Renal pelvis (tissue), 12 donors: ENCODE measurements at places on chromosomes 7 and 10.

GRCh38 chr10:20100171-20100570 is 283.9 kb downstream of the PLXDC2 start:
- DNase-seq = no peak

- no peak for DNase-seq
Measured at GRCh38 chr10:98608411-98608810, 161.7 kb upstream of the HPS1 start.

DNA sequence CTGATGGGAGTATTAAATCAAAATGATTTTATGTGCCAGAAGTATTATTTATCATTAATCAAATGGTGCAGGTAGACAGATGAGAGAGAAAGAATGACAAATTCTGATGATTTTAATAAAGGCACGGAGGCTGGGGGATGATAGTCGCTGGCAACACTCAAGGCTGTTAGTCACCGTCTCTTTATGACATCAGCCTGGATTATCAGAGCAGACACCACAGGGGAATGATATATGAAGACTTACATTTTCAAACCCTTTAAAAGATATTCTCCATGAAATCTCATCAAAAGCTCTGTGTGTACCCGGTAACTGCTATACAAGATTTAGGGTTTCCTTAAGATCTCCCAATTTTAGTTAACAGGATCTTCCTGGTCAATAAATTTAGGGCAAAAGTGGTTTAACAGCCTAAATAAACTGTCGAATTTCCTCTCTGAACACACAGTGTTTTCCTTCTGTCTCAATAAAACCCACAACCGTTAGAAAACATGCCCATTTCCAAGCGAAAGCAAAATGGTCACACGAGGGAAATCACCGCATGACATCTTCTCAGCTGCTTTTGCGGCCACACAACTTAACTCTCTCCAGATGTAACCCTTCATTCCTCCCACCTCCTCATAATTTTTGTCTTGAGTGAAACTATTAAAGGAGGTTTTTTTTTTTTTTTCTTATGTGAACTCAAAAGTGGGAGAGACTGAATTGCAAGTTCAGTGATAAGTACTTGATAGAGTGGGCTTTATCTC is 133.2 kb upstream of the FAM171A1 start:
- DNase-seq = peak; percentile 69

DNA sequence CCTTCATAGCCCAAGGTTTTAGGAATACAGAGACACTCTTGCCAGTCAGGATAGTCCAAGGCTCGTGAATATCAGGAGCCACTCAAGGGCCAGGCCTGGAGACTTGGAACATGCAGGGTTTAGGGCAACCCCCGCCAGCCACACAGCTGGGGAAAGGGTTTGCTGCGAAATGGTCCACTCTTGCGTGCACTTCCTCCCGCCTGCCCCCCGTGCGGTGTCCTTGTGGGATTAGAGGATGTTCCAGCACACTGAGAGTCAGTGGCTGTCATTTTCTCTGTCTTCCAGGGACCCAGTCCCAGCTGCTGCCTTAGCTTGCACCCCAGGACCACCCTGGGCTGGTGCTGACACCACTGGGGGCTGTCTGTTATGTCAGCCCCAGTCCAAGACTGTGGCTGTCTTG is 38.5 kb downstream of the POR start:
- no peak for DNase-seq

DNA sequence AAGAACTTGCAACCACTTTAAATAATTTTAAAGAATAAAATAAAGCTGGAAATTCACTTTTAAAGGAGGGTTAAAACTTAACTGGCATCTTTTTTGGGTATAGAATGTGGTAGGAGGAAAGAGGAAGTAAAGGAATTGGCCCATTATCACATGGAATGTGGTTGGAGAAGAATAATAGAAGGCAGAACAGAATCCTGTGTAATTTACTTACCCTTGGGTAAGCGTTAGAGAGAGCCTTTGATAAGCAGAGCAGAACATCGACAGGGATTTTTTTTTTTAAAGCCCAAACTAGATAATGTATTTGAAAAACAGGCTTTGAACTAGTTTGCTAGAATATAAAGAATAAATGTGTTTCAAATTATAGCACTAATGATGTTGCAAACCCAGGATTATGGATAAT is 199.8 kb upstream of the KIAA1217 start:
- DNase-seq = no peak
